CD4-positive, alpha-beta T cell treated with Interleukin-21 for 1 hour (primary cell): ENCODE measurements at places on chromosomes 1 and 21.

DNA sequence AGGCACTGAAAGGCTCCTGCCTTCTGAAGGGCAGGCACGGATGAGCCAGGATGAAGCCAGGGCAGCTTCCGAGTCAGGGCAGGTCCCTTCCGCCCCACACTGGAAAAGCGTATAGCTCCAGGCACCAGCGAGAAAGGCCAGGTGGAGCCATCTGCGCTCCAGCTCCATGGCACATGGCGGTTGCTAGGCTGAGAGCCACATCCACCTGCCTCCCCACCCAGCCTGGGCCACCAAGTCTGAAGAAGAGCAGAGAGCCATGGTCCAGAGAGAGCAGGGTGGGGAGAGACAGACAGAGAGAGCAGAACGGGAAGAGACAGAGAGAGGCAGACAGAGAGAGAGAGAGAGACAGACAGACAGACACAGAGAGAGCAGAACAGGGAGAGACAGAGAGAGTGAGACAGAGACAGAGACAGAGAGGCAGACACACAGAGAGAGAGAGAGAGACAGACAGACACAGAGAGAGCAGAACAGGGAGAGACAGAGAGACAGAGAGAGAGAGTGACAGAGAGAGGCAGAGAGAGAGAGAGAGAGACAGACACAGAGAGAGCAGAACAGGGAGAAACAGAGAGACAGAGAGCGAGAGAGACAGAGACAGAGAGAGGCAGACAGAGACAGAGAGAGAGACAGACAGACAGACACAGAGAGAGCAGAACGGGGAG lies 5.2 kb downstream of the FNDC10 start:
- no peak for DNase-seq

- no peak for DNase-seq
Measured at GRCh38 chr1:205443585-205444299, 12.1 kb downstream of the BLACAT1 start.

DNA sequence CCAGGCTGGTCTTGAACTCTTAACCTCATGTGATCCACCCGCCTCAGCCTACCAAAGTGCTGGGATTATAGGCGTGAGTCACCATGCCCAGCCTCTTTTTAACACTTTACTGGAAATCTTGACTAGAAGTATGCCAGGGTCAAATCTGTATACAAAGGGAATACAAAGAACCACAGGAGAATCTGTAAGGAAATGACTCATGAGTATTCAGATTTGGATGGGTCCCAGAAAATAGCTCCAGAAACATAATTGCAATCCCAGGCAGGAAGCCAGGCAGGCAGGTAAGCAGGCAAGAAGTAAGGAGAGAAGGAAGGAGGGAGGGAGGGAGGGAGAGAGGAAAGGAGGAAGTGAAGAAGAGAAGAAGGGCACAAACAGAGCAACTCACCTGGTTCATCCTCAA lies 22.8 kb upstream of the TIAM1 start:
- DNase-seq, result no peak

GRCh38 chr1:36337830-36338229 lies 14.4 kb upstream of the EVA1B start:
- DNase-seq, result no peak

GRCh38 chr1:145887631-145888030 lies 2.0 kb upstream of the ANKRD35 start:
- no peak for DNase-seq

- no peak for DNase-seq
Measured at GRCh38 chr1:164610538-164611222, 51.7 kb downstream of the PBX1 start.

- no peak for DNase-seq
Measured at GRCh38 chr1:244209955-244210354, 158.9 kb downstream of the ZBTB18 start.

GRCh38 chr21:43194303-43195120 lies 25.7 kb downstream of the CRYAA start:
- no peak for DNase-seq
